ENCODE measurements at places on chromosomes 2 and 18.
A peak's percentile ranks its signal among the peaks of the same experiment; 100 is the strongest.

GRCh38 chr2:17590342-17590911 is 49.9 kb downstream of the VSNL1 start:
- no peak for DNase-seq

DNA sequence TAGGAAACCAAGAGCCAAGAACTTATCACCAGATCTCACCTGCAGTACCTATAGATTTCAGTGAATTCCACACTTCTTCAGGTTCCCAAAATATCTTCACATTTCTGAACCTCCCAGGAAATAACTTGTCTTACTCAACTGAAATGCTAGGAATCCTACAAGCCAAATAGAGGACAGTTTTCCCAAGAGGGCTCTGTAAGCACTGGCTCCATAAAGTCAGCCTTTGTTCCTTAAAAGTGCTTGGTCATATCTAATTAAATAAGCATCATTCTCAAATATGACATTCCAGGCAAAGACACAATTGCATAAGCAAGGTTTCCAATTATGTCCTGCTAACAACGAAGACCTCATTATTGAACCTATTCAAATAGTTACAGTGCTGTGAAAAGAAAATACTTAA is 154.6 kb upstream of the MGAT5 start:
- no peak for DNase-seq

DNA sequence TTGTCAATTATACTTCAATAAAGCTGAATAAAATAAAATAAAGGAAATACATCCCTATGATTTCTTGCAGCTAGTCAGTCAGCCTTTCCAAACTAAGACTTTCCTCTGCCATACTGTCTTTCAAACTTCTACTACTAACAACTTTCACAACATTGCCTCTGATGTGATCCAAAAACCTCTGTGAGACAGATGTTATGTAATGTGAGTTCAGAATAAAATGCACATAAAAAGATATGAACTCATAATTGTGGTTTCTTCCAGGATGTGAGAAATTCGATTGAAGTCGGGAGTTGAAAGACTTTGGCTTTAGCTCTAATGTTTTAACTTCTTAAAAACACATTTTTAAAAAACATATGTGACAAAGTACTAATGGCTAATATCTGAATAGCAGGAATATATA is 98.7 kb downstream of the PIGN start:
- no peak for DNase-seq

DNA sequence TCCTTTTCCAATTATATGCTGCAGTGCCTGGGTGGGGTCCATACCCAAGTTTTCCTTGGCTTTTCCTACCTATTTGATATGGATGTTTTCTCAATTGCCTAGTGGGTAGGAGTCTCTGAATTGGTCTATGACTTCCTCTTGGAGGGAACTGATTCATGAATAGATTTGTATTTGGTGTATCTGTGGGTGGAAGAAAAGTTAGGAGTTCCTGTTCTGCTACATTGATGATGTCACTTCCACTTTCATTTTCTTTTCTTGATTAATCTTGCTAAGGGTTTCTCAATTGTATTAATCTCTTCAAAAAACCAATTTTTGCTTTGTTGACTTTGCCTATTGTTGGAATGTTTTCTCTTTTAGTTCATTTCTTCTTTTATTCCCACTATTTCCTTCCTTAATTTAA is 37.4 kb upstream of the SLC9A2 start:
- DNase-seq, result peak; percentile 90

GRCh38 chr18:48151421-48152065 is 221.1 kb upstream of the SMAD2 start:
- no peak for DNase-seq

GRCh38 chr18:24080861-24081260 is 58.0 kb upstream of the CABYR start:
- no peak for DNase-seq

DNA sequence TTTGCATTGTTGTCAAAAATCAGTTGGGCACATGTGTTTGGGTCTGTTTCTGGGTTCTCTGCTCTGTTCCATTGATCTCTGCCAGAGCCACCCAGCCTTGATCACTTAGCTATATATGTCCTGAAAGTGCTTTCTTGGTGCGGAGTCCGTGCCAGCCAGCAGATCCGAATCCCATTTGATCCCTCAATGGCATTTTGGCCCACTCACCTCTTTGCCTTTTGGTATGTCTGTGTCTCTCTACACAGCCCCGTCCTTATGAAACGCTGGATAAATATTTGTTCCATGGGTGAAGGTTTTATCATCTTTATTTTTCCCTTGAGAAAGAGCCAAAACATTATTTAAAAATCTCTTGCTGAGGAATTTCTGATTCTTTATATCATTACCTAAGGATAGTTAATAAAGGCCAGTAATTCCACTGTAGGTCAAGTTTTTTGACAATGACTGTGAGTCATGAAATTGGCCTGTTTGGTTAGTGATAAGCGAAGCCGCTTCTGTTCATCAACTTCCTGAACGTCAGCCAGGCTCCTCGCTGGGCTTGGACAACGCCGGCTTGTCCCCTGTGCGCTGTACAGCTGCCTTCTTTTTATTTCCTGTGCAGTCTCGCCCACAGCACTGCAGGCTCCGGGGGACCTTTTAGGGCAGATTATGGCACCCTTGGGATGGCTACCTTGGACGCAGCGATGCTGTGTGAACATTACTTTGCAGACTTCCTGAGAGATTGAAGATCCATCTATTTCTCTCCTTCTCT is 24.9 kb downstream of the MTCL1 start:
- peak; percentile 18 for DNase-seq

DNA sequence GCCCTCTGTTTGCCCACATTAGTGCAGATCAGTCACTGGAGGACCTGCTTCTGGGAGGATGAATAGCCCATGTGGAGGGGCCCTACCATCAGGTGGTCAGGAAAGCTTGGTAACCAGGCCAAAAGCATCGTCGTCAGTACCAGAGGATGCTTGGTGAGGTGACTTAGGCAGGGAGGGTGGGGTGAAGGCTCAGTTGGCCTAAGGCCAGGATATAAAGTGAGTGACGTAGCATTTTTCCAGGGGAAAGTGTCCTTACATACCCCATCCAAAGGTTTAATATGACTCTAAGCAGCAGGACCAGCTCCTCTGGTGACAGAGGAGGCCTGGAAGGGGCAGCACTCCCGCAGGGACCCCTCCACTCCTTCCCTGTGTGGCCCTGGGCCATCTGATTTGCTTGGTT is 27.7 kb upstream of the DNMT3A start:
- DNase-seq, result no peak

DNA sequence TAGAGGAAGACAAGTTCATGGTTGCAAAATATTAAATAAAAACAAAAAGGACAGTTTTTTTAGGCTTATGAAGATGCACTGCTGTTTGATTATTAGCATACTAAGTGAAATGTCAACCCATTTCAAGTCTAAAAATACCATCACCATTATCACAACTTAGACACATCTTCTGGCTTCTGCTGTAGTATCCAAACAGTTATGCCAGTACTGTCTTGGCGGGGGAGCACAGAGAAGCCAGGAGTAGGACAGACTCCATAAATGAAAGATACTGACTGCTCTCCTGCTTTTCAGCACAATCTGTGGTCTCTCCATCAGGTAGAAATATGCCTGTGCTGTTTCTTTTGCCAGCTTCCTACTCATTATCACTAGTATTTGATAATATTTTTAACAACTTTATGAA is 179.2 kb upstream of the DSEL start:
- DNase-seq, result no peak

- DNase-seq, result no peak
Observed at GRCh38 chr2:241000831-241001321, 2.5 kb downstream of the SNED1 start.

- DNase-seq, result no peak
Observed at GRCh38 chr2:239544143-239544917, 143.5 kb upstream of the HDAC4 start.

- no peak for DNase-seq
Observed at GRCh38 chr2:28053597-28053996, 163.1 kb downstream of the BABAM2 start.

- no peak for DNase-seq
Observed at GRCh38 chr2:119544939-119545475, 758 bp downstream of the CFAP221 start.

GRCh38 chr2:27915874-27916273 is 25.3 kb downstream of the BABAM2 start:
- no peak for DNase-seq

Data from suppressor macrophage treated with lipopolysaccharide for 4 hours (primary cell).